GM04503 (cell line): ENCODE measurements at places on chromosomes 12 and 14.

DNA sequence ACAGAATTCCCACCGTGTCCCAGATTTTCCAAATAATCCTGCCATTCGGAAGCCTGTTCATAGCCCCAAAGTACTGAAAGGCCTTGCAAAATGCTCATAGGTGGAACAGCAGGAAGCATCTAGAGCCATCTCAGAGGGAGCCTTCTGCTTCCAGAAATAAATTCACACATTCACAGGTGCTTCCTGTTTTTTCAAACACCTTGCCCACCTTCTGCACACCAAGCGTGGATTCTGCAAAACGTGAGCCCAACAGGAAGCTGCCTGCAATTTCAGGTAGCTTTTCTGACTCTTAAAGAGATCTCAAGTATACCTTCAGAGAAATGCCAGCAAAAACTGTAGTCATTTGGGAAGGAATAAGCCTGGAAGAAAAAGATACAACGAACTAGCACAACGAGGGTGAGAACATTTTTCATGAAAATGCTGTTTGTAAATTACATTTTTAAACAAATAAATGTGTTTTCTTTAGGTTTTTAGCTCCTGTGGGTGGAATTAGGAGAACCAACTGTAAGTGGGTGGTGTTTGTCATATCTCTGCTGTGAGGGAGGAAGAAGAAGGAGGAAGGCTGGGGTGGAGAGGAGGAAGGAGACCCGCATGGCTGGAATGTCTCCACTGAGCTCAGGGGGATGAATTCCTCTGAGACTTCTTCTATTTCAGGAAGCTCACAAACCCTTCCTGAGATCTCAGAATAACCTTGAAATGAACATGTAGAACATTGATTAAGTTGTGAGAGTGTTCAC, at the start of gene IFNG-AS1:
Gene IFNG-AS1 (plus strand): TSS at position 264 of the 737 bp plus-strand sequence.
- no peak for DNase-seq

DNA sequence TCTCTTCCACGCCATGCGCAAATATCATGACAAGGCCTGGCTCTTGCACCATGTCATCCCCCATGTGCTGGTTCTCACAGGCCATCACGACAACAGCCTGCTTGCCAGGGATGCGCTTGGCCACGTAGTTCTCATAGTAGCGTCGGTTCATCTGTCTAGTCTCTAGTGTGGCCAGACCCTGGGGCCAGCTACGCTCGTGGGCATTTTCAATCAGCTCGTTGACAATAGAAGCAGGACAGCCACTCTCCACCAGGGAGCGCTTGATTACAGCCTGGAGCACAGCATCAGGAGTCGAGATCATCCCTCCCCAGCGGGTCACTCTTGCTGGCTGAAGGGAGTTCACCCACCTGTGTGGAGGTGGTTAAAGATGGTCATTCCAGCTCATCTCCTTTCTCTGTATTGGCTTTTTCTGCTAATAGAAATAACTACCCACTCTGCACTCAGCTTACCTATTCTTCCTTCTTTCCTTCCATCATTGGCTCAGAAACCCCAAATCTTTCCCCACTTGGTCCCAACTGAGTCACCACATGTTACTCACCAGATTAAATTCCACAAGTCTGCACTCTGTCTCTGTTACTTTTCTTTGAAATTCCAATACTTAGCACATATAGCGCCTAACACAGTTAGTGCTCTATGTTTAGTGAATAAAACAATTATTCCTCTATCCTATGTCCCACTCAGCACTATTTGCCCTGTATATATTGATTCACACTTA, 15.1 kb downstream of the RNF41 start:
- no peak for DNase-seq

DNA sequence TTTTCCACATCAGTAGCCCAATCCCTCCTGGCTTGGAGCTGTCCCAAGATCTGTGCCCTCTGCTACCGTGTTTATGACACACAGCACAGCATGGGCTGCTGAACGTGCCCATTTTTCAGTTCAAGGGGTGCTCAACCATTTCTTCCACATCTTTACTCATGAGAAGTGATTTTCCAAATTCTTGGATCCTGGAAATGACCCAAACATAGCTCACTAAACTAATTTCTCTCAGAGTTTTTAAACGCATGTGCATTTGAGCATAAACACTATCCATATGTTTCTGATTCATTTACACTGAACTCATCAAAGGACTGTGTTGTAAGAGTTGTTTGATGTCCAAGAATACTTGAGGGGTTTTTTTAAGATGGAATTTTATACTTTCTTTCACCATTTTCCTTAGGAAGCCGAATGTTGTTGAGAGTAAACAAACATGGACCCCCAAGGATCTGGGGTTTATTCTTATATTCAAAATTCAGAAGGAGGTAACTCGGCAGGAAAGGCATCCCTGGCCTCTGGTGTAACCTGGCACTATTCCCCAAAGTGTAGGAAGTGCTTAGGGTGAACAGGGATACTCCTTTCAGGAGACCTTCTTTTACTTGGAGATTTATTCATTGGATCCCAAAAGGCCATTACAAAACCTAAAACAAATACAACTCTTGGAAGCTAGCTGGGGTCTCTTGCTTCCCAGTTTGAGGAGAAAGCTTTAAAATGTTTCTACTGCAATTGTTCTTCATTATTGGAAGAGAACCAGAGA, 215.0 kb downstream of the BMP4 start:
- no peak for DNase-seq

- no peak for DNase-seq
These were observed 21.4 kb downstream of the TMEM132C start for GRCh38 chr12:128288357-128288756.

DNA sequence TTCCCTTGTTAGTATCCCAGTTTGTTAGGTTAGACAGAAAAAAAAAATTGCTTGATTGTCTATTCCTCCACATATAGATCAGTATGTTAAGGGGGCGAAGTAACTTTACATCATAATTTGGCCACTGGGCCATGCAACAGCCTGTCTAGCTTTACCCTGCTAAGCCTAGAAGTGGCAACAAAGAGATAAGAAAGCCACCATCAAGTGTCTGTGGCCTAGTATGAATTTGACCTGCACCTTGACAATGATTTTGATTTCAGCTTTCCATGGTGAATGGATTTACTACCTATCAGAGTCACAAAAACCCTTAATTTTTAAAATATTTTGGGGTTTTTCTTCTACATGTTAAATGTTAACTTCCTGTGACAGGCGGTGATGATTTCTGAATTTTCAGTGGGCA, 63.9 kb downstream of the LIN52 start:
- DNase-seq = no peak

- DNase-seq = no peak
These were observed 21.1 kb upstream of the CATSPERB start for GRCh38 chr14:91752961-91753360.

GRCh38 chr14:75297411-75298040, 18.9 kb downstream of the FOS start:
- DNase-seq = no peak

DNA sequence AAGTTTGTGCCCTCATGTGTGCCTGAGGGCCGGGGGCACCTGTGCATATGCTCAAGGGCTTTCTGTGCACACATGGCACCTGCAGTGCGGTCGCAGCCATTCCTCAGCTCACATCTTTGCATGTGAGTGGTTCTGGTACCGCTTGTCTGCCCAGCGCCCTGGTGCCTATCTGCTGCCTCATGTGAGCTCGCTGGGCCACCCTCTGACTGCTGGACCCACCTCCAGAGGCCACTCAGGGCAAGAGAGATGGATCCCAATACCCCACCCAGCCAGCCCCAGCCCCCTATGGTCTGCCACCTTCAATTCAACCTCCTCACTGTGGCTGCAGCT, 5.4 kb upstream of the AMN start:
- DNase-seq = no peak
